NCI-H1694 (cell line): ENCODE measurements at places on chromosomes 2 and 18.

DNA sequence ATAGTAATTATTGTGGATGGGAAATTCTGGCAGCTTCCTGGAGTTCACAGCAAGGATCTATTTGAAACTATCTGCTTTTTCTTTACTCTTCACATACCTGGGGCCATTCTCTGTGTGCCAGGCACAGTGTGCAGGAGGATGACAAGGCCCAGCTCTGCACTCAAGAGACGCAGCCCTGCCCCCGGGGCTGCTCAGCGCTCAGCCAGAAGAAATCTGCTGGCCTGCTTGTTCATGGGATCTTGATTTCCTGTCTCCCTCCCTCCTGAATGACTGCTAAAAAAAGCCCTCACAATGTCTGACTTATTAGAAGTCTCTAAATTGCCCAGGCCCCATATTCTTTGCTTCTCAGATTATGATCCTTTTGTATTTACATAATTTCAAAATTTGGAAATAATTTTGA lies 210.9 kb downstream of the DCDC2C start:
- DNase-seq: no peak

GRCh38 chr2:197710424-197711042 lies 5.4 kb downstream of the MARS2 start:
- DNase-seq: no peak

DNA sequence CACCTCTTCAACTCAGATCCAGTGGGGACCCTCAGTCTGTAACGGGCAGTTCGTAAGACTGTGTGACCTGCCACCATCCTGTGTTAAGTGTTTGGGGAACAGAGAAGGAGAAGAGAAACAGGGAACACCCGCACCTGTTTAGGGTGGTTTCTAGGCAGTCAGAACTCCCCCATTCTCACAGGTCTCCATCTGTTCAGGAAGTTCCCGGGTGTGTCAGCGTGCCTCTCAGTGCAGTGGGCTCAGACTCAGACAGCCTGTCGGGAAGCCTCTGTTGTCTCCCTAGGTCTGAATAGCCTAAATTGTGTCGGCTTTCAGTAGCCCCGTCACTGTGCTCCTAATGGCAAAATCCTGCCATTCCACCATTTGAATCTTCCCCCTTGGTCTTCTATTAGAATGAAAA lies 256.6 kb downstream of the LOXHD1 start:
- DNase-seq: peak; percentile 29

DNA sequence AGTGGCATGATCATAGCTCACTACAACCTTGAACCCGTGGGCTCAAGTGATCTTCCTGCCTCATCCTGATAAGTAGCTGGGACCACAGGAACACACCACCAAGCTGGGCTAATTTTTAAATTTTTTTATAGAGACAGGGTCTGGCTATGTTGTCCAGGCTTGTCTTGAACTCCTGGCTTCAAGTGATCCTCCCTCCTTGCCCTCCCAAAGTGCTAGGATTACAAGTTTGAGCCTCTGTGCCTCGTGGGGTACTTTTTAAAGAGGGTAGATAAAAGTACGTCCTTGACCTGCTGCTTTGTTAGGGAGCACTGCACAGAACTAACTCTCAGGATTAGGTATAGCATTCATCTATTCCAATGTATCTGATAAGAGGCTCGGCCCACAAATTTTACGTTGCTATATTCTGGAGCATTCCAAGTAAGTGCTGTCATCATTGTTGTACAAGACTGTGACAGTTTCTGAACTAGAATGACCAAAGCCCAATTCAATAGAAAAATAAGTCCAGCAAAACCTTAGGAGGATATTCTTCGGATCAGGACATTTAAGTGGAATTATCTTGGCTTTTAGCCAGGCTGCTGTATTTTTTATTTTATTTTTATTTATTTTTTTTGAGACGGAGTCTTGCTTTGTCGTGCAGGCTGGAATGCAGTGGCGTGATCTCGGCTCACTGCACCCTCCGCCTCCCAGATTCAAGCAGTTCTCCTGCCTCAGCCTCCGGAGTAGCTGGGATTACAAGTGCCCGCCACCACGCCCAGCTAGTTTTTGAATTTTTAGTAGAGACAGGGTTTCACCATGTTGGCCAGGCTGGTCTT lies 4.1 kb downstream of the MTCL1 start:
- no peak for DNase-seq

DNA sequence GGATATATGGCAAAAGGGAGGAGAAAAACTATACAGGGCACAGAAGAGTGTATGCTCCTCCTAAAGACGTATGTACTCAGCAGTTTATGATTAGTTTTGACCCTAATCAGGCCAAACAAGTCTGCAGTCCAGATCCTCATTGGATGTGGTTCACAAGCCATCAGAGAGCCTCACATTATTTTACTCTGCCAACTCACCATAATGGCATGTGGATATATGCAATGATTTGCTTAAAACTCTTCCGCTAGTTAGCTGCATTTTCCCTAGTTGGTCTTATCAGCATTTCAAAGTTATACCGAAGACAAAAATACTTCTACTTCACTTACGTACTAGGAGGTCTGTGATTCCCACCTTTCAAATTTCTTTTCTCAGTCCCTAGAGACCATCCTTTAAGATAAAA lies 198.4 kb downstream of the CMPK2 start:
- DNase-seq: no peak

- DNase-seq: no peak
Observed at GRCh38 chr2:80830891-80831290, 526.3 kb upstream of the LRRTM1 start.

DNA sequence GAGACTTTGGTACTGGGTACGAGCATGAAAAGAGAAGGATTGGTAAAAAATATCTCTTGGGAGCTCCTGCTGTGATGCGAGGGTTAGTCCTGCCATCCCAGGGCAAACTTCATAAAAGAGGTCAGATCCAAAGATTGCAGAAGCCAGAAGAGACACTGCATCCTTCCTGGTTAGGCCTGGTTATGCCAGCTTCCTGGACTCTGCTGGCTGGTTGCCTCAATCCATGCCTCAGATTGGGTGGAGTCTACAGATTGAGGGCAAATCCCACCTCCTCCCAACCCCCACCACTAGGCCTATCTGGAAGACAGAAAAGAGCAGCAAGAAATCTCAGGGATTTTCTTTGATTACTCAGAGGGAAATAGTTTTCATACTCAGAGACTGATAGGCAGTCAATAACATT lies 5.3 kb upstream of the ACADL start:
- no peak for DNase-seq
